ENCODE measurements at places on chromosomes 2 and 18.

DNA sequence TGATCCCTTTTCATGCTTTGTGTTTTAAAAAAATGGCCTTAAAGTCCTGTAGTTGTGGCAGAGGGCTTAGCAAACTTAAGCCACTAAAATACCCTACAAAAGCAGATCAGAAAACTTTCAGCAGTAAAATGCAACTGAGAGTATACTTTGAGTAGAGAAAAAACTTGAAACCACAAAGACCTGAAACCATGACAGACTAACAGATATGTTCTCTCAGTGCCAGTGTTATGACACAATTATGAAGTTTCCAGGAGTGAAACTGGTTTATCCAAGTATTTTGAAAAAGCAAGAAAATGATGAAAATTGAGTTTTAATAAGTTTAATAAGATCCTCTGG is 74.5 kb downstream of the SPRED2 start:
- no peak for DNase-seq

- no peak for DNase-seq
These were observed 61.0 kb downstream of the MAP3K20 start for GRCh38 chr2:173136599-173136998.

- DNase-seq: peak; percentile 45
These were observed 23.6 kb downstream of the FAM171B start for GRCh38 chr2:186717320-186718007.

DNA sequence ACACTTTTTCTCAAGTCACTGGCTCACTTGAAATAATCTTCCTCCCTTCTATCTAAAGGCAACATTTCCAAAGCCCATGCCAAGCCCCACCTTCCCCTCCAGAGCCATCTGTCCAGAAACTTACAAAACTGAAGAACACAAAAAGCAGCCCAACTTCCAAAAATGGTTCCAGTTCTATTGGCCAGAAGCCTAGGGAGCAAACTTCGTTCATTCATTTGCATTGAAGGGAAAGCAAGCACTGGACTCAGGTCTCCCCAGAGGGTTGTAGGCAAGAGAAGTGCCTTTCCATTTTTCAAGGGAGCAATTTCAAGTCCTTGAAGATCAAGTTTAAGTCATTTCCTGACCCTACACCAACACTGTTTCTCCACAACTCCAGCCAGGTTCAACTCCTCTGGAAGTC is 585.0 kb downstream of the BCL11A start:
- DNase-seq: no peak

GRCh38 chr2:72887032-72887739 is at the start of gene SPR:
SPR (plus strand) TSS chr2:72887408; CDS start chr2:72887433, 25 bp downstream.
- peak; percentile 90 for DNase-seq
